ENCODE measurements at places on chromosomes 2 and 18. TPM values are rescaled to one million over a fixed set of nuclear protein-coding genes. Genes with fewer than 3 reads are reported as not detected.

- H3K27me3 ChIP-seq, result peaks cover 17% of the 10 kb centered on the region
- no peak overlapping the region for H3K27ac ChIP-seq
- DNase-seq, result no peak
- no peak overlapping the region for H3K4me3 ChIP-seq
Observed at GRCh38 chr18:78722929-78723710, 256.5 kb upstream of the SALL3 start.

CLEC4F gene
- total RNA-seq, result not detected

- peak overlapping the region; percentile 46 for H3K4me3 ChIP-seq
- H3K27ac ChIP-seq, result peak overlapping the region; percentile 86
- H3K36me3 ChIP-seq, result peaks cover 1% of the 10 kb centered on the region
- DNase-seq, result peak; percentile 38
- no peaks in the 10 kb centered on the region for H3K27me3 ChIP-seq
- H3K4me1 ChIP-seq, result peaks cover 54% of the 10 kb centered on the region
Observed at GRCh38 chr2:239230318-239231052, 170.3 kb downstream of the HDAC4 start.

CFC1 gene
- total RNA-seq, result not detected
